ENCODE measurements at places on chromosomes 4 and X.

DNA sequence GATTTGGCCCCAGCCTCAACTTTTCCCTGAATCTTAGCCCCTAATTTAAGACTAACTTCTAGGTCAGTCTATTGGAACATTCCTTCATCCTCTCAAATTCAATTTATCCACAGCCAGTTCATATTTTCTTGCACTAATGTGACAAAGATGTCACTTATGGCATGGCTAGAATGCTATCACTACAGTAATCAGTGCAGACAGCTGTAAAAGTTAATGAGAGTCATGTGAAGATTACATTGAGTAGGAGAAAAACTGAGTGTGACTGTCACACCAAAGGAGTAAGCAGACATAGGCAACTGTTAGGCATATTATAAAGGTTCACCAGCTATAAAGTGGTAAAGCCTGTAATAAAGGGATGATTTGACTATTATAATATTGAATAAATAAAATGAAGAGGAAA is 42.6 kb downstream of the GABRG1 start:
- no peak for DNase-seq

DNA sequence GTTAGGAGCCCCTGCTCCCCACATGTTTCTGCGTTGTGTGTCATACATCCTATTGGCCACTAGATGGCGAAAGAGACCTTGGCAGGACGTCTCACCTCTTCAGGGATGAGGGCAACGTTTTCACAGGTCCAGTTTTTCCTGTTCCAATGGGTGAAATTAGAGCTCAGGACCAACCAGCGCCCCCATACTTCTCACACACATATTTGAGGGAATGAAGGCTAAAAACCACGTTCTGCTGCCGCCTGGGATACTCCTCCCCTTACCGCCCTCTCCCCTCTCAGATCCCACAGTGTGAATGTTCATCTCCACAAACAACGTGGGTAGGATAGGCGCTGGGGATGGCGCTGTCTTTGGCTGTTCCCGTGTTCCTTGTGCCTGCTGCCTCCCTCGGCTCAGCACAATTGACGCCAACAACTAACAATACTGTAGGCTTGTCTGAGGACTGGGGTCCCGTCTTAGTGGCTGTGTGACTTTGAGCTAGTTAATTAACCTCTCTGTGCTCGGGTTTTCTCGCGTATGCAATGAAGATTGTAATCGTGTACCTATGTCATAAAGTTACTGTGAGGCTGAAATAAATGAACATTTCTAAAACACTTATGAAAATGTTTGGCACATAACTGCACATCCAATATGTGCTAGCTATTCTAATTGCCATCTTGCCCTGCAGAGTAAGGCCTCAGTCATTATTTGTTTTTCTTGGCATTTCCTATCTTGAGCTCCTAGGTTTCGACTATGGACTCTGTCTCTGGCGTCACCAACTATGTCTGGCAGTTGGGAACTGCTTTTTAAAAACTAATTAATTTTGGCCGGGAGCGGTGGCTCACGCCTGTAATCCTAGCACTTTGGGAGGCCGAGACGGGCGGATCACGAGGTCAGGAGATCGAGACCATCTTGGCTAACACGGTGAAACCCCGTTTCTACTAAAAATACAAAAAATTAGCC is 181.3 kb upstream of the STK26 start:
- no peak for DNase-seq

DNA sequence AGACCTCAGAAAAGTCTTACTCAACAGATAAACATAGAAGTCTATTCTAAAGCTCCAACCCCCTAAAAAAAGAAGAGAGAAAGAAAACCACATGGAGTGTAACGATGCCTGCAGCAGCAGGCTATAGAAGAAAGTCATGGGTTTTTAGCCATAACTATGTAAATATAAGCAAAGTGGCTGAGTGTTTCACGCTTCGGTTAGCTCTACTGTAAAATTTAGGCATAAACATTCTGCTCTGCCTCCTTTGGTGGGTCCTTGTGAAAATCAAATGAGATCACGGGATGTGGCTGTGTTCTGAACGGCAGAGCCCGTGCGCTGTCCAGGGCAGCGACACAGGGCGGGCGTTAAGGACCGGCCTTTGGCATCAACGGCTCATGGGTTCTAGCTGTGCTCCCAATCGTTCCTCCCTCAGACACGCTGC is 78.4 kb downstream of the IRF2 start:
- no peak for DNase-seq

DNA sequence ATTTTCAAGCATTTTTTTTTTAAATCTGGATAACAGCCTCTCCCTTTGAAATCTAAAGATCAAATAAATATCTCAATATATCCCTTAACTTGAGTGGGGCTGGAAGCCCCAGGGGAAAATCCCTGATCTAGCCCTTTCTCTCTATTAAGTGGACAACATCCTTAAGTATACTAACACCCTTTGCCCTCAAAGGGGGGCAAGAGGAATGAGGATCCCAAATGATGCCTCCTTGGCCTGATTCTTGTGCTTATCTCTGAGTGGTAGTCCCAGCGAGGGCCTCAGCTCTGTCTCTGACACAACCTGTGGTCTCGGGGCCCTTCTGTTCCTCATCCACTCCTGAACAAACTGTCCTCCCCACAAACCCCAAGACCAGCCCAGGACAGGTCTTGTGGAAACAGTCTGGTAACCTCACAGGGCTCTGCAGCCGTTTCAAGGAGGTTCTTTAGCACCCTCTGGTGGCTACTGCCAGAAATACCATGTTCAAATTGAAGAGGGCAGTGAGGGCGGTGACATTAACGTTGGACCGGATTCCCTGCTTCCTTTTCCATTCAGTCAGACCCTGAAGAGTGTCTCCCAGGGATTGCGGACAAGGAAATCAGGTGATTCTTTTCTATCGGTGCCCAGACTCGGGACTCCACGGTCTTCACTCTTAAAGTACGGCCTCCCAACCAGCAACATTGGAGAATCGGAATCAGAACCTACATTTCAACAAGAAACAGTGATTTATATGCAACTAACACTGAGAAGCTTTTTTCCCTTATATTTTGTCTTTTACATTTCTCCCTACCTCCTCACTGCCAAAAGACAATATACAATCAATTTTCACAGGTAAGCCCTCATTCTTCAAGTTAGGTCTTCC is 13.0 kb downstream of the CXCL13 start:
- DNase-seq: peak; percentile 6

GRCh38 chr4:74479009-74479408 is 34.1 kb downstream of the AREG start:
- DNase-seq: no peak

DNA sequence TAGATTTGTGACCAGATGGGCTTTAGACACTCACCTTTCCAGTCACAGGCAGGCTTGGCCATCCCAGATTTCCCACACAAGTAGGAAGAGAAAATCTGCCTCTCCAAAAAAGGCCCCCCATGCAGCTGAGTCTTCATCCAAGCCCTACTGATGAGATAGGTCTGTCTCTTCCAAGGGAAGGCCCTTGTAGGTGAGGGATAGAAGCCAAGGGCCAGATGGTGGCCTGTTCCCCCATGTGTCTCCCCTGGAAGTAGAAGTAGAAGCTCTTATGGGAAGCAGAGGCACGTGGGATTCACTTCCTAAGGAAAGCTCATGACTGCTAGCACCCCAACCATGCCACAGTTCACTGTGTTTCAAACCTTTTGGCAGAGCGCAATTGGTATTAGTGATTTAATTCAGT is 81.5 kb downstream of the REPS2 start:
- no peak for DNase-seq

- DNase-seq: no peak
Measured at GRCh38 chr4:136112116-136112515, 1420.2 kb downstream of the PCDH18 start.

DNA sequence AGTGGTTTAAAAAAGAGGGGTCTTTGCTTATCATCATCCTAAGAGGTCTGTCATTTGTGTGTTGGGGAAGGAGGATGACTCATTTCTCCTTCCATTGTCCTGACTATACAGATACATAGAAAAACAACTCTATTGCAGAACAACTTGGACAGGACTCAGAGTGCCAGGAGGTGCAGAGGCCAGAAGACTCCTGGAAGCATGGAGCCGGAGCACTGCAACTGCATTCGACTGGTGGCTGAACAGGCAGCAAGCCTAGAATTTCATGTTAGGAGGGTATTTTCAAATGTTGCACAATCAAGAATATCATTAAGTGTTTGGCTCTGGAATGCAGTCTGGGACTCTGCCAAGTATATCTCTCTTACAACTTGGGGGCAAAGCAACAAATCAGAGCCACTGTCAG is 35.0 kb upstream of the MAML3 start:
- no peak for DNase-seq

- no peak for DNase-seq
Measured at GRCh38 chrX:120726294-120726693, 96.4 kb upstream of the C1GALT1C1 start.

- DNase-seq: no peak
Measured at GRCh38 chr4:55397520-55398321, 2.0 kb downstream of the TMEM165 start.

- no peak for DNase-seq
Measured at GRCh38 chrX:35711281-35711680, 86.9 kb upstream of the MAGEB16 start.

DNA sequence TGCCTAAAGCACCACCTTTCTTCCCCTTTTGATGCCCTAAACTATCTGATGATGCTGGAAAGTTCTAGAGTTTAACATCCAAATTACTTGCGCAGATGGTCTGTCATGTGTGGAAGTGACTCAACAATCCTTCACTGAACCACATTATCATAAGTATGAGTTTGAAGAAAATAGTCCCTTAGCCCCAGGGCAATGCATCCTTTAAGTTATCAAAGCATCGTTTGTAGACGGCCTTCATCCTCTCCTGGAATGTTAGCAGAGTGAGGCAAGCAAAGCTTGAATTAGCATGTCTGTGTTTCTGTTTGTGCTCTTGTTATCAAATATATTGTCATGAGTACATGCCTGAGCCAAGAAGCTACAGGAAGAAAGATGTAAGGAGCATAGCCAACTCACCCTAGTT is 570.9 kb downstream of the MID1IP1 start:
- no peak for DNase-seq

GRCh38 chrX:137916090-137916746 is 350.3 kb downstream of the ZIC3 start:
- no peak for DNase-seq

- no peak for DNase-seq
Measured at GRCh38 chr4:848803-849477, 23.0 kb upstream of the CPLX1 start.

- DNase-seq: no peak
Measured at GRCh38 chr4:134174271-134174670, 27.3 kb downstream of the PABPC4L start.

- no peak for DNase-seq
Measured at GRCh38 chr4:5800496-5800895, 89.5 kb downstream of the EVC start.

GRCh38 chr4:92047209-92047875 is 256.4 kb upstream of the GRID2 start:
- no peak for DNase-seq

- no peak for DNase-seq
Measured at GRCh38 chrX:140918398-140919038, 83.9 kb upstream of the SPANXB1 start.

GRCh38 chr4:89929425-89930159 is 34.9 kb downstream of the MMRN1 start:
- no peak for DNase-seq

DNA sequence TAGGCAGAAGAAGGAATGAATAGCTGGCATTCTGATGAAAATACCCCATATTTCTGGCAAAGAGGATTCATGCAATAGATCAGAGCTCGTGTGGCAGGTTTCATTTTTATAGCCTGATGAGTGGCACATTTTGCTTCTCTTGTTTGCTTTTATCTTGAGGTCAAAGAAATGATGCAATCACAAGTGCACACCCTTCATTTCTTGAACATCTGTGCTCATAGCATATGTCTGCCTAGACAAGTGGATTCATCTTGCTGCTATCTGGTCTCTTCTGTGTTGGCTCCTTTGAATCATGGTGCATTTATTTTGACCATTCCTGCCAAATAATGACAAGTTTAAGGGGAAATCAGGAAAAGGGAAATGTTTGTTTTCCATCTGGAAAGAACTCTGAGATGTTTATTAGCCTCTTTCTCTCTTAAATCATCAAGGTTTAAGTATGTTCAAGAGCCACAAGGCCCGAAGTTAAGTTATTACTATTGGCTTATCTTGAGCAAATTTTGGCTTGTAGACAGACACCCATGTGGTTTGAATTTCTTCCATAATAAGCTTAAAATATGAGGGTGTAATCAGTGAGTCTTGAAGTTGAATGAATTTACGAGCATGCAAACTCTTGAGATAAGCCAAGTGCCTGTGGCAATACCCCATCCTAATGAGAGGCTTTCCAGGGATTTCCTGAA is 59.3 kb upstream of the HS3ST1 start:
- no peak for DNase-seq

DNA sequence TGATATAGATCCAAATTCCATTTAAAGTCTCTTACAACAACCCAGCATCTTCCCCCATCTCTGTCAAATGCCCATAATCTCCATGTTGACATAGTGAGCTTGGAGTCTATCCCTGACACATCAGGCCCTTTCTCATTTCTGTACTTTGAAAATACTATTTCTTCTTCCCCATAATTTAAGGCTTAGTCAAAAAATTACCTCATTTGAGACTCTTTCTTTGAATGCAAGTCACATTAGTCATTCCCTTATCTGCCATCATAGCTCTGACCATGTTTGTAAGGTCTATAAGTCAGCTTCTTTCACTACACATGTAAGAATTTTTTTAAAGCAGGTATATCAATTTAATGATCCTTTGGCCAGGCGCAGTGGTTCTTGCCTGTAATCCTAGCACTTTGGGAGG is 99.9 kb downstream of the DDX60 start:
- no peak for DNase-seq

DNA sequence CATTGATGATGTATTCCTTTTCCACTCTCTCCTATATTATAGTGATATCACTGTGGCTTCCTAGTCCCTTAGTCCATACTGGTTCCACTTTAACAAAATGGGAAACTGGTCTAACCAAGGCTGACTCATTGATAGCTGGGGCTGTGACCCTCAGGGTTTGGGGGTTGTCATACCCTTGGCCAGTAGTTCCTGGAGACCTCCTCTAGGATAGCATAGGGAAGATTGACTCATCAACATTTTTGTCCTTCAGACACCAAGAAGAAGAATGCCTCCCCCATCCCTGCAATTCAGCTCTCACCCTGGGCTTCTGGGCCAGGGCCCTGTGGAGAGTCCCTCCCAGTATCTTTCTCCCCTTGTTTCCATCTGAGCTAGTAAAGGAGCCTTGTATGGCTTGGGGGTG is 68.8 kb upstream of the PRPS1 start:
- no peak for DNase-seq

- no peak for DNase-seq
Measured at GRCh38 chrX:54945224-54945623, 24.6 kb downstream of the TRO start.

- DNase-seq: no peak
Measured at GRCh38 chr4:2301225-2301642, 39.3 kb upstream of the MXD4 start.

- no peak for DNase-seq
Measured at GRCh38 chrX:13029887-13030771, 14.3 kb downstream of the FAM9C start.

DNA sequence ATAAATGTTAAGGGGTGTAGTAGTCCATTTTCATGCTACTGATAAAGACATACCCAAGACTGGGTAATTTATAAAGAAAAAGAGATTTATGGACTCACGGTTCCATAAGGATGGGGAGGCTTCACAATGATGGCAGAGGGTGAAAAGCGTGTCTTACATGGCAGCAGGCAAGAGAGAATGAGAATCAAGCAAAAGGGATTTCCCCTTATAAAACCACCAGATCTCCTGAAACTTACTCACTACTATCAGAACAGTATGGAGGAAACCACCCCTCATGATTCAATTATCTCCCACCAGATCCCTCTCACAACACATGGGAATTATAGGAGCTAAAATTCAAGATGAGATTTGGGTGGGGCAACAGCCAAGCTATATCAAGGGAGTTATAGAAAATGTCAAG is 329.2 kb downstream of the DTHD1 start:
- no peak for DNase-seq

GRCh38 chrX:2689773-2690666 is 1.1 kb upstream of the CD99 start:
- DNase-seq: no peak
